ENCODE measurements at places on chromosomes 7 and 10. TPM values are rescaled to one million over a fixed set of nuclear protein-coding genes. Genes with fewer than 3 reads are reported as not detected.

The MARVELD1 gene
- polyA plus RNA-seq: 43.2 TPM

The HECTD2 gene
- polyA plus RNA-seq: 26.9 TPM

The GPR26 gene
- polyA plus RNA-seq: not detected

The HOXA10 gene
- 142 TPM for polyA plus RNA-seq

The EGFR gene
- polyA plus RNA-seq: 32.3 TPM

The PNLIPRP2 gene
- polyA plus RNA-seq: not detected

The HTR7 gene
- polyA plus RNA-seq: 0.89 TPM

The DGKB gene
- polyA plus RNA-seq: 2.7 TPM

The MBL2 gene
- polyA plus RNA-seq: not detected

The ZNF736 gene
- 15.3 TPM for polyA plus RNA-seq

The GNGT1 gene
- not detected for polyA plus RNA-seq

The SFRP5 gene
- 0.07 TPM for polyA plus RNA-seq

The AP1S1 gene
- 76.9 TPM for polyA plus RNA-seq

The SPDYE6 gene
- polyA plus RNA-seq: 1.3 TPM

The FFAR4 gene
- polyA plus RNA-seq: not detected

The HMX2 gene
- 1.4 TPM for polyA plus RNA-seq

The ITIH5 gene
- 25.9 TPM for polyA plus RNA-seq

The MUC3A gene
- polyA plus RNA-seq: 0.25 TPM

The FAM25G gene
- polyA plus RNA-seq: not detected

The SLC39A12 gene
- polyA plus RNA-seq: not detected

The OR13A1 gene
- not detected for polyA plus RNA-seq

The ANK3 gene
- polyA plus RNA-seq: 155 TPM

The MEIG1 gene
- polyA plus RNA-seq: 1.1 TPM

The ELN gene
- polyA plus RNA-seq: 61.7 TPM

The ARHGEF35 gene
- polyA plus RNA-seq: 22.3 TPM

The CYP2C19 gene
- polyA plus RNA-seq: not detected

The BBS9 gene
- 19.3 TPM for polyA plus RNA-seq

The DNAJC1 gene
- 36.3 TPM for polyA plus RNA-seq

The BRI3 gene
- 98.3 TPM for polyA plus RNA-seq

Data from right renal cortex interstitium (tissue), 3 donors.